Activated gamma-delta T cell treated with Interleukin-2 at 50 U/mL for 16 hours (primary cell): ENCODE measurements at places on chromosomes 7 and 10.

GRCh38 chr7:18962031-18962430, 155.4 kb downstream of the TWIST1 start:
- no peak for DNase-seq

DNA sequence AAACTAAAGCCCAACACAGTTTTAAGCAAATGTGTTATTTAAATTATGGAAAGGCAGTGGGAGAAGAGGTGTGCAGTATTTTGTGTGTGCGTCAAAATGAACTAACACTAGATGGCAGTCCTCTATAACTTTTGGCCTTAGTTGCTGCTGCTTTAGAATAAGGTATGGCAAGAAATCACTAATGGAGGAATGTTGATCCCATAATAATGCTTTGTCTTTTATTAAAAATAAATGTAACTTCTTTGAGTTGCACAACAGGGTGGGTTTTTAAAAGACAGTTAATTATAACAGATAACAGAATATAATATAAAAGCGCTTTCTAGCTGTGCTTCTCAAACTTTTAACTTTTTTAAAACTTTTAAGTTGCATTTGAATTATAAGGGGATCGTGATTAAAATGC, 56.4 kb downstream of the BBS9 start:
- no peak for DNase-seq

DNA sequence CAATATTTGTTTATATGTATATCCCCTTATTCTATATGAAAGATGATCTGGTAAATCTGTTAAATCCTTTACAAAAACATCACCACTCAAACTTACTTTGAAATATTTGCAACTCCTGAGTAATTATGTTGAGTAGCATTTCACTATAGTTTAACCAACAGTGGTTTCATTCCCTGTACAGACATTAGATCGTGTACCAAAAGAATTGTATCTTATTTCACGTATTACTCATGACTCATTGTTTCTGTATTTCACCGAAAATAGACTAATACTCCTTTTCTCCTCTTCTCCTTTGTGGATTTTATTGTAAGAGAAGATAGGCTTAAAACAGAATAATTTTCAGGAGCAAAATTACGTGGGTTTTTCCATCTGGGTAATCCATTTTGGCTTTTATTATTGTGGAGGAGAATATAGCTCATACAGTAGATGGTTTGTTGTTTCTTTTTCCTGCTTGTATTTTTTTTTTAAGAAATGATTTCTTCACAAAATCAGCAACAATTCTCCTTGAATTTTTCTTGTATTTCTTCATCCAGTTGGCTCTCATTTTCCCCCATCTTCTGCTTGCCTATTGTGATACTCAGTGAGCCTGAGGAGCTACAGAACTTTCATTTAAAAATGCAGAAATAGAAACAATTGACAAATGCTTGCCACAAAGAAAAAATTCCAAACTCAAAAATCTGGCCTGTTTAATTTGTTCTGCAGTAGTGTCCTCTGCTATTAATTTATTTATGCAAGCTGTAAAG, 90.6 kb upstream of the OIT3 start:
- no peak for DNase-seq

DNA sequence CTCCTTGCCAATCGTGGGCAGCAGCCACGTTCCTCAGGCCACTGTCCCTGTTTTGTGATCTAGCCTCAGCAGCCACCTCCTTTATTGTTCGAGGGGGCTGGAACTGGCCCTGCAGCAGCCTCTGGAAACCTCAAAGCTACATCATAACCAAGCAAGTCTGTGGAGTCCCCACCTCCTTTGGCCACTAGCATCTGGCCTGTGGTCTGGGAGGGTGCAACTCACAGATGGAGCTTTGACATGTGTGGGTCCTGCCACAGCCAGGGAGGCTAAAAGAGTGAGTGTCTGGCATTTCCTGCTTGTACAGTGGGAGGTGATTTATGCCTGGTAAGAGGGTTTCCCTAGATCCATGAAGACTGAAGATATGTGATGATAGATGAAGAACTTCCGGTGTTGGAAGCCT, 32.3 kb upstream of the NUB1 start:
- no peak for DNase-seq

GRCh38 chr7:35003679-35004303, 33.5 kb downstream of the DPY19L1 start:
- no peak for DNase-seq

GRCh38 chr10:28922127-28922526, 244.8 kb downstream of the BAMBI start:
- no peak for DNase-seq

GRCh38 chr7:36961693-36962092, 237.4 kb upstream of the AOAH start:
- DNase-seq, result no peak

- DNase-seq, result no peak
These were observed 609.6 kb downstream of the PARD3 start for GRCh38 chr10:34205452-34205851.

GRCh38 chr7:21352540-21353387, 75.1 kb upstream of the SP4 start:
- no peak for DNase-seq

GRCh38 chr7:32079510-32079909, 9.3 kb upstream of the PDE1C start:
- no peak for DNase-seq

DNA sequence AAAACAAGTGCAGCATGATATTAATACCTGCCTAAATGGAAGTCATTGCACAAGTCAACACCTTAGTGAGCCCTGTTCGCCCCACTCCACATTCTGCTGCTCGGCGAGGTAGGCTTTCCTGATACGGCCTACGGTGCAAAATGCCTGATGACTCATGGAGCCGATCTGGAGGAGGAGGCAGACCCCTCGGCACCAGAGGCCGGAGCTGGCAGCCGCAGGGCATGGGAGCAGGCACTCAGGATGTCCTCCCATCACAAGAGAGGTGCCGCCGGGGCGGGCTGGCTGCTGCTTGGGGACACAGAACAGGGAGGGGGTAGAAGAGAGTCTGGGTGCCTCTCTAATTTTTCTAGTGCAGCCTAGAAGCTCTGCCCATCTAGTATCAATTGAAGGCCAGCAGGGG, 418.5 kb upstream of the MGMT start:
- DNase-seq, result no peak

DNA sequence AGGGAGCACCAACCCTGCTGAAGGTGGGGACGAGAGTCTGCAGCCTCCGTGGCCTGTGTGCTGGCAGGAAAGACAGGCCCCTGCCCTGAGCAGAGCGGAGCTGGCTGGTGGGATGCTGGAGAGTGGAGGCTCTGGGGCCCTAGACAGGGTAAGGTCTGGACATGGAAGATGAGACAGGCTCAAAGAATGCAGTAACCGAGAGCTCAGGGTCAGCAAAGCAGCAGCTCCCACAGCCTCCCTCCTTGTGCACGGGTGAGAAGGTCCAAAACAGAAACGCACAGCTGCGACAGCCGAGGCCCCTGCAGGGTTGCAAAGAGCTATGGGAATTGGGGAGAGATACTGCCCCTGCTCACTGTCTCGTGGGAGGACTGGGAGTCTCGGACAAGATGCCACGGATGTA, 80.5 kb downstream of the TNS3 start:
- DNase-seq, result no peak

- no peak for DNase-seq
These were observed 49.5 kb downstream of the IKZF1 start for GRCh38 chr7:50353894-50354595.
